ENCODE measurements at places on chromosomes 7 and 10.

DNA sequence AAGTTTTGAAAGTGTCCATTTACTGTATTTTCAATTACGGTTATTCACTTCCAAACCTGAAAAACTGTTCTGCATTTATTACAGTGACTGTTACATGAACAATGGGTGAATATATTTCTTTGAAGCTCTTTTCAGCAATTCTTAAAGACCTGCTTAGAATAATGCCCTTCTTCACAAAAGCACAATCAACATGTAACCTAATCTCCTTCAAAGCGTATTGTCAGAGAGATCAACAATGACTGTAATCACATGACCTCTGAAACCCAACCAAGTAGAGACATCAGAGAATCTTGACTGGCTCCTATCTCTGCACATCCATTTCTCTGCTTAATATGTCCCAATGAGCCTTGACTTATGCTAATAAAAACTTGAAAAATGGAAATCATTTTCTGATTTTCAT lies 126.7 kb downstream of the NRCAM start:
- DNase-seq = no peak

GRCh38 chr10:4285121-4285520 lies 500.1 kb upstream of the KLF6 start:
- no peak for DNase-seq

GRCh38 chr7:130505753-130506152 lies 13.9 kb downstream of the MEST start:
- DNase-seq = no peak

DNA sequence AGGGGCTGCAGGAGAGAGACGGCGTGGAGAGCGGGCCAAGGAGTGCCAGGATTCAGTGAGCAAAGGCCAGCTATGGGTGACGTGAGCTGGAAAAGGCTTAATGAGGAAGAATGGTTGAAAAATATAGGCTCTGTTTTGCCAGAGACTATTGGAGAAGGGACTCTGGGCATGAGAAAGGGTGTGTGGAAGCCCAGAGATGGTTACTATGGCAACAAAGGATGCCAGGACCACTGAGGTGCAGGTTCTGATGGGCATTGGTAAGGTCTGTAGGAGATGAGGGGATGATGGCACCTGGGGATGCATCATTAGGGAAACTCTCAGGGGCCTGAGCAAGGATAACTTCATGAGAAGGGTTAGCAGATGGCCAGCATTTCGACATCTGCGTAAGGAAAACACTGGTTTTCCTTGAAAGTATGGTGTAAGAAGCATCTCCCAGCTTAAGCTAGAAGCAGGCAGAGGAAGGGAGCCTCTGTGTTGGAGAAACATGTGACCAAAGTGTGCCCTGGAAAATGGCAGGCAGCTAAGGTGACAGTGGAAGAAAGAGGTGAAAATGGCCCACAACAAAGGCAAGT lies 21.6 kb upstream of the FAM180A start:
- no peak for DNase-seq

DNA sequence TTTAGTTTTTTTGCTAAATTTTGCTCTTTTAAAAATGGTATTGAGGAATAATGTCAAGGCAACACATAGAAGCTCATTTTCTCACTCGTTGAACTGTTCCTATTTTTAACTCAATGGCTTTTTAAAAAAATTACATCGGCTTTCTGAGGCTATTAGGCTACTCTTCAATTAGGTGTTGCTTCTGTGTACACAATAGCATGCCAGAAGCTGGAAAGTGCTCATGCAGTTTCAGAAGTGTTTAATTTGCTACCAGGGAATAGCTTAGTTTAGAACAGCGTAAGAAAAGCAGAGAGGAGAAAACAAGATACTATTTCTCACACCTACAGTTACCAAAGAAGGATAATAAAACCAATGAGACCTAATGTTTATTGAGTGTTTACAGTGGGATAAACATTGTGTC lies 157.4 kb downstream of the NXPH1 start:
- DNase-seq = no peak

GRCh38 chr10:987620-987869 lies 689 bp upstream of the GTPBP4 start:
- DNase-seq = no peak

DNA sequence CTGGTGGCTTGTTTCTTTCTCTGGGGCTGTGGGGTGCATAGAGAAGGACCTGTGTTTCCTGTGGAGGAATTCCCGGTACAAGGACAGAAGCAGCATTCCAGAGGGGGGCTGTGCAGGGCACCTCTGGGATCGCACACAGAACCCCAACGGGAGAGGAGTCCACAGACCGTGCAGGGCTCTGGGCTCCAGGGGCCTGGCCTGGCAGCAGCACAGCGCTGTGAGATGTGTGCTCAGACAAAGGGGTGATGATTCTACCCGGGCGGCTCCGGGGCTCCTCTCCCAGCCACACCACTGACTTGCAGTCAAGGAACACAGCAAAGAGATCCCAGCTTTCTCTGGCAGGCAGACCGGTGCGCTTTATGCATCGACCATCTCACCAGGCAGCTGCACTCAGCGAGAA lies 6.9 kb upstream of the SHH start:
- DNase-seq = no peak

DNA sequence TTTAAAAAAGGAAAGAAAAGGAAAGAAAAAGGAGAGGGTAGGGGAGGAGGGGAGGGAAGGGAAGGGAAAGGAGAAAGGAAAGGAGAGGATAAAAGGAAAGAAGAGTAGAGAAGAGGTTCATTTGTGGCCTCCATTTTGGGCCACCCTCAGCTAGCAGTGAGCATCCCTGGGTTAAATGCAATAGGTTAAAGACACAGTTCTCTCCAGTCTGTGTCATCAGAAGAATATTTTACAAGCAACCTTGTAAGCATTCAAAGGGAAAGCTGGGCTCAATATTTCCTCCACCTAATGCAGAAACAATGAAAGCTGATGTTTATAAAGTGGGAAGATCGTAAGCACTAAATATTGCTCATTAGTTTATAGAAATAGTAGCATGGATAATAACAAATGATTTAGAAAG lies 219.1 kb upstream of the PITRM1 start:
- DNase-seq = no peak
